Activated naive CD8-positive, alpha-beta T cell treated with anti-CD3 and anti-CD28 coated beads, Interleukin-2, amount 50 U/mL, for 16 hours (primary cell): ENCODE measurements at places on chromosomes 1 and 21.

DNA sequence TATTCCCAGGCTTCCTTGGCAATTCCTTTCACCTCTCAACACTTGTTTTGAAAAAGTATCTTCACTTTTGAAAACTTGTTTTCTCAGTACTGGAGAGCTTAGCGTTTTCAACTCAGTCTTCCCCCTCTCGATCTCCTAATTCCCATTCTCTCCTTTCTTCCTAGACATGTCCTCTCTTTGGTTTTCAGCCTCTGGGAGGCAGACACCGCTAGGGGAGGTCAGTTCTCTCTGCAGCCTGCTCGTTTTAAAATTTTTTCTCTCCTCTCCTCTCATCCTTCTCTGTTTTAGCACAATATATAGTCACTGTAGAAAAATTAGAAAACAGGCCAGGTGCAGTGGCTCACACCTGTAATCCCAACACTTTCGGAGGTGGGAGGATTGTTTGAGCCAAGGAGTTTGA is 12.6 kb upstream of the RHEX start:
- DNase-seq = no peak

- DNase-seq = no peak
Measured at GRCh38 chr1:234666761-234667160, 56.8 kb upstream of the IRF2BP2 start.

- no peak for DNase-seq
Measured at GRCh38 chr1:7218210-7218832, 433.1 kb downstream of the CAMTA1 start.

DNA sequence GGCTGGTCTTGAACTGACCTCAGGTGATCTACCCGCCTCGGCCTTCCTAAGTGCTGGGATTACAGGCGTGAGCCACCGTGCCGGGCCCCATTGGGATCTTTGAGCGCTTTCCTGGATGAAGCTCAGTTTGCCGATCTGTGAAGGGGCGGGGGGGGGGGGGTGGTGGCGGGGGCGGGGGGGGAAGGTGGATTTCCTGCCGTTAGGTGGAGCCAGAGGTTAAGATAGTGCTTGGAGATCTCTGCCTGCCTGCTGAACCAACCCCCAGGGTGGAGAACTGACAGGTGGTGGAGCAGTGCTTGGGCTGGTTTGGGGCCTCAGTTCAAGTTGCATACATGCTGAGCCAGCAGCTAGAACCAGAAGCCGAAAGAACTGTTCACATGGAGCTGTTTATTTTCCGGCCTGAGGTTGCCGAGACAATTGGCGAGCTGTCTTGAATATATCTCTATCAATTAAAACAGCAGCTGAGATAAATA is 1.7 kb downstream of the TMCC2 start:
- DNase-seq = no peak

DNA sequence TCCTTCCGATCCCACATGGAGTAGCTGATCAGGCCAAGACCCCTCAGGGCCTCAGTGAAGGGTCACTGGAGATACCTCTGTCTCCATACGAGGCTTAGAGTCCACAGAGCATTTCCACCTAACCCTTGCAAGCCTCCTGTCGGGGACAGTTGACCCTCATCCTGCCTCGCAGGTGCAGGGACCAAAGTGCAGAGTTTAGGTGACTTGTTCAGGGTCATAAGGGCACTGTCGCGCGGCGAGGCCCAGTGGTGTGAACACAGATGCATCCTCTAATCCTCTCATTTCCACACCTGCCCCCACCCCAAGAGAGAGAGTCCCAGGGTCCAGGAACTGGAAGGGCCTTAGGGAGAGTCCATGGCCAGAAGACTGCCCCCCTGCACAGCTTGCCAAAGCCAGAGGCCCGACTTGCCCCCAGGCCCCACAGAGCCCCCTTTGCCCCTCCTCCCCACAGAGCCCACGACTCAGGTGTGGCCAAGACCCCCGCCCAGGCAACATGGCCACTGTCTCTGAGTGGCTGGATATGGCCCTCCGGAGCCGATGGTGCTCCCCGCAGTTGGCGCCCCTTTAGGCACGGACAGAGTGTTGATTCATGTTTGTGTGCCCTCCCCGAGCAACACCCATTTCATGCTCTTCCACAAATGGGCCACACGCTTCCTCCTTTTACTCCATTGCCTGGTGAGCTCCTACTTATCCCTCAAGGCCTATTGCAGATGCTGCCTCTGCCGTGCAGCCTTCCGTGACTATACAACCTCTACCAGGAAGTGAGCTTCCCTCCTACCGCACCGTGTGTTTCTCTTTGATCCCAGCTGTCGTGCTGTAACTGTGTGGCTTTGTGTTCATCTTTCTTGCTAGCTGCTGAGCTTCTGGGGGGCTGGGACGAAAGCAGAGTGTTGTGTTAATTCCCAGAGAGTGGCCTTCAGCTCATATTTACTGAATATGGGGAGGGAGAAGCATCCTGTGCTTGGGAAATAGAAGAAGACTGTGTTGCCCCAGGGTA is 1.7 kb downstream of the TRPM2 start:
- no peak for DNase-seq
